Substantia nigra (tissue), 51 donors: ENCODE measurements at places on chromosomes 13 and 19.

GRCh38 chr19:49119411-49120324 lies at the start of gene PPFIA3:
Gene PPFIA3 (plus strand): TSS chr19:49119544. CDS start chr19:49127874, 8,330 bp downstream.
- DNase-seq = peak; percentile 56

DNA sequence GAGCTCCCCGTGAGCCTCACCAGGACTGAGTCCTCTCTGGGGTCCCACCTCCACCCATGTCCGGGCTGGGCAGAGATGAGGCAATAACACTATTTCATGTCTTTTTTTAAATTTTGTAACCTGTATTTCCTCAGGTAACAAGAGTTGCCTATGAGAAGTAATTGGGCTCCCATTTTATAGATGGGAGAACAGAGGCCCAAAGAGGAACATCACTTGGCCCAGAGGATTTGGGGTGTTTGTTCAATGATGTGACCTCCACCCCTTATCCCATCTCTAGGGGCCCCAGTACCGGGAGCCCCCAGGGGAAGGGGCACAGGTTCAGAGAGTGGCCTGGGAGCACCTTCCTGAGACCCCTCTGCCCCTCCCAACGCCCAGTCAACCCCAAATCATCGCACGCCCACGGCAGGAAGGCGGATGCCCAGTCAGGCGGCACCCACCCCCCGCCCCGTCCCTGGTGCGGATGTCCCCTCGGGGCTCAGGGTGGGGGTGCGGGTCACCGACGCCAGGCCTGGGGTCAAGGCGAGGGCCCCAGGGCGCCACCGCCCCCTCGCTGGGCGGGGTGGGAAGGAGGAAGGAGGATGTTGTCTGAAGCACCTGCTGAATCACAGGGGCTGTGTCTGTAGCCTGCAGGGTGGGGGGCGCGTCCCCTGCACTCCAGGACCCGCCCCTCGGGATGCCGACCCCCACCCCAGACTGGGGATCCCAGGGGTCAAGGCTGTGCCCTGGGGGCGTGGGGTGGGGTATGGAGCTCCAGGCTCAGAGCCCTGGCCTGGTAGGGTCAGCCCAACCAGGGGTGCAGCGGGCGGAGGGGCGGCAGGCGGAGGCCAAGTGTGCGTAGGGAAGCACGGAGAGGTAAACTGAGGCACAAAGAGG lies 9.0 kb upstream of the CIRBP start:
- DNase-seq = no peak

DNA sequence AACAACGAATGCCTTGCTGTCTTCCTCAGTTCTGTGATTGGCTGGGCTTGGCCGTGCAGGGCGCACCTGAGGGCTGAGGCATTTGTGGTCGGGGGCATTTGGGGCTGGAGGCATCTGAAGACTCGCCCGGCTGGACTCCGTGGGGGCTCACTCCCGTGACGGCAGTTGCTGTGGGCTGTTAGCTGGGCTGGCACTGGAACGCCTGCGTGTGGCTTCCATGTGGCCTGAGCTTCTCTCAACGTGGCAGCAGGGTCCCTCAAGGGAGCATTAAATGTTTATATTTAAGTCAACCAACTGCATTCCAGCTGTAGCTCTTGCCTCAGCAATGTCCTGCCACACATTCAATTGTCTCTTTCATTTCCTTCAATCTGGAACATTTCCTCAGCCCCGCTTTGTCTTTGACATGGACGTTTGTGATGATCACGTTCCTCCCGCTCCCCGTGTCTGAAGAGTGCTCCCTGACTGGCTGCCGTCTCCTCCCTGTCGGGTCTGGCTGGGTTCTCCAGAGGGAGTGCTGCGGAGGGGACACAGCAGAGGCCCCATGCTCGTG lies 21.0 kb downstream of the CCDC8 start:
- no peak for DNase-seq

DNA sequence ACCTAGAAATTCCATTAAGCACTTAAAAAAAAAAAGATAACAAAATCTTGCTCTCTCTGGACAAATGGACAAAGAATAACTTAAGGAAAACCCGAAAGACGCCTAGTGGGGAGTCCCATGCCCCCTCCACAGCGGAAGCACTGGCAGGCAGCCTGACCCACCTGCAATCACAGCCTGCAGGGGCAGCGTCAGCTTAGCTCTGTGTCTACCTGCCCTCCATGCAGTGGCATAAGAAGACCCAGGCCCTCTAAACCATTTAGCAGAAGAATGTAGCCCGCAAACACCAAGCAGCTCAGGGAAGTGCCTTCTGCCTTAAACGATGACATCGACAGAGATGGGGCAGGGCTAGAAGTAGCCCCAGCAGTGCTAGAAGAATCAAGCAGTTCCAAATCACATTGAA lies 36.0 kb downstream of the KCTD15 start:
- no peak for DNase-seq

- DNase-seq = no peak
These were observed 29.1 kb downstream of the CEBPG start for GRCh38 chr19:33402421-33403220.

DNA sequence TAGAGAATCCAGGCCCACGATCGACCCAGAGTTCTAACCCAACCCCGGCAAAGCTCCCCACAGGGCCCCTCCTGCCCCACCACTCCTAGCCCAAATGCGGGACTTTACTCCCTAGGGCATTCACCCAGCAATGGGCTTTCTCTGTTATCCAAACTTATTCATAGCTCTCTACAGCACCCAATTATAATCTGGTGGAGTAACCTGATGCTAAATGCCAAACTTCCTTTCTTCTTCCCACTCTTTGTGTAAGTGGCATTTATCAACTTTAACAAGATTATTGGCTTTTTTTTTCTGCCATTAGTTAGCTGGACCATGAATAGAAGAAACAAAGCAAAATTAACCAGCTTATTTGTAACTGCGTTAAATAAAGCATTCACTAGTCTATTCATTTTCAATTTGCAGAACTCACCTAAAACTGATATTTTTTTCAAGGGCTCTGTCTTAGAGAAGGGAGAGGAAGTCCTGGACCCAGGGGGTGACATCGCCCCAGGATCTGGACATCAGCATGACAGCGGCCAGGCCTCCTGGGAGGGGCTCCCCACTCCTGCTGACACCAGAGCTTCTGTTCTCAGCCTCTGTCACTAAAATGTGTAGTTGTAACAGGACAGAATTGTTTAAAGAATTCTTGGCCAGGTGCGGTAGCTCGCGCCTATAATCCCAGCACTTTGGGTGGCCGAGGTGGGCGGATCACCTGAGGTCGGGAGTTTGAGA lies 1.5 kb downstream of the FAM124A start:
- peak; percentile 56 for DNase-seq

- DNase-seq = peak; percentile 7
These were observed 202.2 kb upstream of the STARD13 start for GRCh38 chr13:33487575-33488243.

- DNase-seq = peak; percentile 1
These were observed 450.8 kb downstream of the DCT start for GRCh38 chr13:94028650-94029049.

GRCh38 chr19:43534816-43535761 lies 2.1 kb downstream of the ZNF575 start:
- peak; percentile 62 for DNase-seq

DNA sequence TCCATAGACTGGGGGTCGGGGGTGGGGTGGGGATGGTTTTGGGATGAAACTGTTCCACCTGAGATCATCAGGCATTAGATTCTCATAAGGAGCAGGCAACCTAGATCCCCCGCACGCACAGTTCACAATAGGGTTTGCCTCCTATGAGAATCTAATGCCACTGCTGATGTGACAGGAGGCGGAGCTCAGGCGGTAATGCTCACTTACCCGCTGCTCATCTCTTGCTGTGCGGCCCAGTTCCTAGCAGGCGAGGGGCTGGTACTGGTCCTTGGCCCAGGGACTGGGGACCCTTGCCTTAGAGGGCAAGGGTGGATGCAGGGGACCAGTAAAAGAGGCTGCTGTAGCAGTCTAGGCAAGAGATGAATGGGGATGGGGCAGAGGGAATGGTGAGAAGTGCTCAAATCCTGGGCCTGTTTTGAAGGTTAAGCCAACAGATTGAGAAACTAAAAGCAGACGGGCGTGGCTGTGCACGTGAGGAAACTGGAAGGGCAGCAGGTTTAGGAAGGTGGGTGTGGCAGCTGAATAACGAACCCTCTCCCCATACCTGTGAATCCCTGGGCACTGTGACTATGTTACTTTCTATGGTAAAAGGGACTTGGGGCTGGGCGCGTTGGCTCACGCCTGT lies 1.5 kb upstream of the ERICH4 start:
- no peak for DNase-seq

- no peak for DNase-seq
These were observed 657 bp downstream of the ZNF550 start for GRCh38 chr19:57559008-57559403.

GRCh38 chr13:77515785-77516184 lies 19.7 kb upstream of the SCEL start:
- DNase-seq = no peak

DNA sequence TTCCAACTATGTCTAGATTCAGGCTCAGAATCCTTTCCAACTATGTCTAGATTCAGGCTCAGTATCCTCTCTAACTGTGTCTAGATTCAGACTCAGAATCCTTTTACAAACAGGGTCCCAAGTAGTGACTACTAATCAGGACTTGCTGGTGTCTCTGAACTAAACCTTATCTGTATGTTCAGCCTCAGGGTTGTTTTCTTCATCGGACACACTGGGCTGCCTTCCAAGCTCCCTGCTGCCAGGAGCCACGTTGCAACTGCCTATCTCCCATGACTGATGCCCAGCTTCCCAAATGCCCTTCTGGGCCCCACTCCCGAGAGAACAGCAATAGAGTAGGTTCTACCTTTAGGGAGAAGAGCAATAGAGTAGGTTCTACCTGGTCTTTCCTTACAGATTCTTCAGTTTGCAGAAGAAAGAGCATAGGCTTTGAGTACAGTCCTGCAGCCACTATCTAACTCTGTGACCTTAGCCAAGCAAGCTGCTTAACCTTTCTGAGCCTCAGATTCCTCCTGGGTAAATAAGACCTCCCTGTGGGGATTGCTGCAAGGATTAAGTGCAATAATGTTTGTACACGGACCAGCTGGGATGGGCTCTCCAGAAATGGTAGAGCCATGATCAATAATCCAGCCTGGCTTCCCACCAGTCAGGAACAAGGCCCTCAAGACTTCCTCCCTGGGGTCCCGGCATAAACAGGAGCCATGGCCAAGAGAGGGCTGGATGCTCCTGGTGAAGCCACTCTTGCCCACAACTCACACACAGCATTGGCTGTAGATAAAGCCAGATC lies 61.5 kb downstream of the ZIC5 start:
- no peak for DNase-seq

GRCh38 chr19:648305-648704 lies 8.6 kb downstream of the FGF22 start:
- no peak for DNase-seq

- no peak for DNase-seq
These were observed 48.2 kb upstream of the GPR183 start for GRCh38 chr13:99355267-99356011.

DNA sequence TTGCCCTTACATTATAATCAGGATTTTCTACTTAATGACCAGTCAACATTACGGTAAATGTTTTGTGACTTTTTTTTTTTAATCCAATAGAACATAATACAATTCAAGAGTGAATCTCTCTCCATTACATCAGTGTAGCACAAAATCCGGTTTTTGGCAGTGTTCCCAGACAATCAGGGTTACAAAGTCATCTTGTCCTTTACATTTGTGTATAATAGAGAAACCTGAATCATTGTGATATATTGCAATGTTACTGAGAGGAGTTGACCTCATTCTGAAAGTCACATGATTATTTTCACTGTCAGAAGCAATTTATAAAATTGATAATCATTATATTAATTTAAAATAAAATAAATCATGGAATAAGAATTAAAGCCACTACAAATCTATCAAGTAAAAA lies 1346.0 kb upstream of the SPRY2 start:
- no peak for DNase-seq

GRCh38 chr13:39378306-39378705 lies 224.7 kb downstream of the LHFPL6 start:
- DNase-seq = no peak

DNA sequence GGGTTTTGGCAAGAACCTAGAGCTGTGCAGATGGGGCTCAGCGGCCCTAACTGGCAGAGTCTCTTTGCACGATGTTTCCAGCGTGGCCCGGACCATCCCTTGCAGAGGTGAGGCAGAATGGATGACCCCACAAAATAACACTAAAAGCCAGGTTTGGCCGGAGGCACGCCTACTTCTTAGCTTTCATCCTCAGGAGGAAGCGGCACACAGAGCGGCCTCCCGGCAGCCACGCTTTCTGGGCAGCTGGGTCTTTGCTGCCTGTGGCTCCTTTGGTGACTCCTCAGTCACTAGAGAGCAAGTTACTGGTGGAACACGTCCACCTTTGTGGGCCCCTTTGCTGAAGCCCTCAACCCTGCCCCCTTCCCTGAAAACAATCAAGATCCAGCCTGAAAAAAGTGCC lies 25.2 kb downstream of the TEX29 start:
- no peak for DNase-seq

DNA sequence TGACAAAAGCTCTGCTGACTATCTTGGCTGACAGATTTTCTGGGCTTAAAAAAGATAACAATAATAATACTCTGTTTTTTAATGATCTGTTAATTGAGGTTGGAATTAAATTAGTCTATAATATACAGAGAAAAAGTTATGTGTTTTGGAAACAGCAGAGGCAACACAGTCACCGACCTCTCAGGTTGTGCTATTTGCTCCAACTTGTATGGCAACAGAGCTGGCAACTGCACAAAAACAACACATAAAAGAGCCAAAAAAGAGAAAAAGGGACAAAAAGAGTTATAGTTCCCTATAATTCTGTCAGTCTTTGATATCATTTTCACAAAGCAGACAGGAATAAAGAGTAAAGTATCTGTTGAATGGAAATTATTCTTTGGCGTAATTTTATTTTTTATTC lies 102.3 kb upstream of the POSTN start:
- no peak for DNase-seq

GRCh38 chr19:7288977-7289376 lies 5.2 kb downstream of the INSR start:
- no peak for DNase-seq

GRCh38 chr19:53903055-53903680 lies 5.9 kb upstream of the CACNG7 start:
- no peak for DNase-seq

DNA sequence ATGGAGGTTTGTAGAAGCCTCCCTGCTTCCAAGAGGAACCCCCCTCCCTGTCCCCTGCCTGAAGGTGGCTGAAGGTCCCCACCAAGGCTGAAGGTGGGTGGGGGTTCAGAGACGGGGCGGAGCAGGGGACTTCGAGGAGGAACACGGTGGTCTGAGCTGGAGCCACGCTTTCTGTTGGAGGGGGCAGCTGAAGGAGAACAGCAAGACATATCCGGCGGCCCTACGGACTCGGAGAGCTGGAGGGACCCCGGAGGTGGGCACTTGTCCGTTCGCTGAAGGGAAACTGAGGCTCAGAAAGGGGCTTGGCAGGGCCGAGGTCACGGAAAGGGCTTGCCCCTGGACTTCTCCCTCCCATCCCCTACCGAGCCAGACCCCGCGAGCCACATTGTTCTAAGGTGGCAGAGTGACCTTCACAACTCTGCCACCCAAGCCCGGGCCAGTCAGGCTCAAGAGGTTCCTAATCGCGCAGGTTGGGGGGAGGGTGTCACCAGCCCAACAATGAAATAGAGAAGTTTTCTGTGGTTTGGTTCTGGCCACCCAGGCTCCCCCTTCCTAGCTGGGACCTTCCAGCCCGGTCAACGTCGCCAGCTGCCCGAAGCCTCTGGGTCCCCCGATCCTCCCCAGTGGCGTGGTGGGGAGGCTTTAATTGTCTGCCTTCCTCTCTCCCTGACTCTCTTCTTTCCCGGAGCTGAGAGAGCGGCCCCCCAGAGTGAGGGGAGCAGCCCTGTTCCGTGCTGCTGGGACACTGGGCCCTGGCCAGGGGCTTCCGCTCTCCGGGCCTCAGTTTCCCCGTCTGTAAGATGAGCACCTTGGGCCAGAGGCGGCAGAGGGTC lies 15.5 kb upstream of the KCNN1 start:
- no peak for DNase-seq

- no peak for DNase-seq
These were observed 389 bp downstream of the LINGO3 start for GRCh38 chr19:2307518-2308012.
